ENCODE measurements at places on chromosomes 6 and 20. TPM values are rescaled to one million over a fixed set of nuclear protein-coding genes. Genes with fewer than 3 reads are reported as not detected.
A peak's percentile ranks its signal among the peaks of the same experiment; 100 is the strongest.

DNA sequence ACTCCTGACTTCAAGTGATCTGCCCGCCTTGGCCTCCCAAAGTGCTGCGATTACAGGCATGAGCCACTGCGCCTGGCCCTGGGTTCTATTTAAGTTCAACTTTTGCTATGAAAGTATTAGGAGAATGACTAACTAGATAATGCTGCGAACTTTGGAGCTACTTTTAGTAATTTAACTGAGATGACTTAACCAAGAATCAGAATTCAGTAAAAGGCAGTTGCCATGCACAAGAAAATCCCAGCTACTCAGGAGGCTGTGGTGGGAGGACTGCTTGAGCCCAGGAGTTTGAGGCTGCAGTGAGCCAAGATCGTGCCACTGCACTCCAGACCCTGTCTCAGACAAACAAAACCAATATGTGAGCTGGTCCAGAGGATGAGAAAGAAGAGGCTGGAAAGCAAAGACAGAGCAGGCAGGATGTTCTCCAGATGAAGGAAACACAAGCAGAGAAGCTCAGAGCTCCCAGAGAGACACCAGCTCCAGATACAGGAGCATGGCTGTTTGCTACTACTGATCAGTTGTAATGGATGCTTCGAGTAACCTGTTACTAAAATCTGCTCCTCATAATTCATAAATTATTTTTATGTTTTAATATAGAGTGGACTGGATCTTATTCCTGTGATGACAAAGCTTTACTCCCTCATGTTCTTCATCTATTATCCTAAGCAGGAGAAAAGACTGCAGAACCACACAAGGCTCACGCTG, 23.9 kb downstream of the ZNF217 start:
- no peak for DNase-seq

- no peak for DNase-seq
Observed at GRCh38 chr20:50360218-50360672, 149.9 kb upstream of the PTPN1 start.

- peak; percentile 99 for DNase-seq
Observed at GRCh38 chr20:62219992-62220665, at the start of gene HRH3. HRH3 (minus strand) TSS chr20:62220278; CDS start chr20:62219970, 308 bp downstream.

- peak; percentile 91 for DNase-seq
Observed at GRCh38 chr6:127515794-127516661, 3.1 kb downstream of the MTCL3 start.

EYS gene
- total RNA-seq = 0.10 TPM

DNA sequence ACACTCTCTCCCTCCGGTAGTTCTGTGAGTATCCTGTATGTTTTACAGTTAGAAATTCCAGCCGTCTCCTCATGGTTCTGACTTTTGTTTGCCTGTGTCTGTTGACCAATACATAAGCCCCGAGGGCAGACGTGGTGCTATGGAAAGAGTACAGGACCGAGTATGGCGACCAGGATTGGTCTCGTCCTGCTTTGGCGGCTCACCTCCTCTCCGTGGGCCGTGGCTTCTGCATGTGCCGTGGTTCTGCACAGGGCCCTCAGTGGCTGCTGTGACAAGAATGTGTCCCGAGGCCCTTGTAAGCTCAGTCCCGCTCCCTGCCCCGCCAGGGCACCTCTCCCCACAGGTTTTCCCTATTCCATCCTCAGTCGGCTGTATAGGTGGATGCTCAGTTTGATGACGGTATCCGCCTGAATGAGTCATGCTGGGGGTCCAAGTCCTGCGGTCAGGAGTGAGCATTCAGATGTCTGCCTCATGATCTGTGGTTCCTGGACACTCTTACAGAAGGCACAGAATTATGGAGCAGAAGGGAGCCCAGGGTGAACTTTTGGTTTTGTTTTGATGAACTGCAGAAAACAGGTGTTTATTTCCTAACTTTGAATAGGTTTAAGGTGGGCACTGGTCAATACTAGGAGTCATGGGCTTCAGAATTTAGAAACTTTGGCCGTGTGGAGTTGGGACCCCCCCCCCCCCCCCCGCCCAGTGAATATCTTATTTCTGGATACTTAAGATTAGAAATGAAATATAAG, 1.2 kb downstream of the ARFGAP1 start:
- DNase-seq = peak; percentile 70

DNA sequence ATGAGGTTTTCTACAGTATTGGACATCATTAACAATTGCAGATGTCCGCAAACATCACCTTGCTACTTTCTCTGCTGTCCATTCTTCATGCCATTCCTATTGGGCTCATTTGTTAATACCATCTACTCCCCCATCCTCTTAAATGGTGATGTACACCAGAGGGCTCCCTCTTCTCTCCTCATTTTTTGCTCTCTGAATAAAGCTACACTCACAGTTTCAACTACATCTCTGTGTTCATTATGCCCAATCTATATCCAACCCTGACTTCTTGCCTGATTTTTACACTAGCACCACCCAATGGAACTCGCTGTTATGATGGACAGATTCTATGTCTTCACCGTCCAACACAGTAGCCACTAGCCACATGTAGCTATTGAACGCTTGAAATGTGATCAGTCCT, 288.1 kb upstream of the ID4 start:
- DNase-seq = no peak

GNRH2 gene
- total RNA-seq = not detected

DNA sequence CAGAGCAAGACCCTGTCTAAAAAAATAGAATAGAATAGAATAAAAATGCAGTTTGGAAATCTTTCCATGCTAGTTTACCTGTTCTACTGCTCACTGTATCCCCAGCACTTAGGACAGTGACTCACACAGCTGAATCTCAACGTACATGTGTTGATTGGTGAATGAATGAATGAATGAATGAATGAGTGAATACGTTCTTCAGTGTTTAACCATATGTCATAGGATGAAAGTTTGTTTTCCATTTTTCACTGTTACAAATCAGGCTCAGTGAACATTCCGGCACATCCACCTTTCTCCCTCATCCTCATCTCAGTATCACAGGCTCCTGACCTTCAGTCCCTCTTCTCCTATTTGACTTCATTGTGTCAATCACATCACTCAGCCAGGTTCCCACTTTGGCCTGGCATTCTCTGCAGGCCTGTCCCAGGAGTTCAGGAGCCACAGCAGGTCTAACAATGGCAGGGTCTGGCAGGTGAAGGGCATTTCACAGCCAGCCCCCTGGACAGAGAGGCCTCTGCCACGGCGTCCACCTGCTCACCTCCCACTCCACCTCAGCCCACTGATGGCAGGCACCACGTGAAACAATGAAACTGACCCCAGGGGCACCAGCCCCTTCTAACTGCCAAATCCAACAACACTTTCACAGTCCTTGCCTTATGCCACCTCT, 7.9 kb downstream of the ZC3H12D start:
- DNase-seq = no peak

DEFB124 gene
- total RNA-seq = not detected

DNA sequence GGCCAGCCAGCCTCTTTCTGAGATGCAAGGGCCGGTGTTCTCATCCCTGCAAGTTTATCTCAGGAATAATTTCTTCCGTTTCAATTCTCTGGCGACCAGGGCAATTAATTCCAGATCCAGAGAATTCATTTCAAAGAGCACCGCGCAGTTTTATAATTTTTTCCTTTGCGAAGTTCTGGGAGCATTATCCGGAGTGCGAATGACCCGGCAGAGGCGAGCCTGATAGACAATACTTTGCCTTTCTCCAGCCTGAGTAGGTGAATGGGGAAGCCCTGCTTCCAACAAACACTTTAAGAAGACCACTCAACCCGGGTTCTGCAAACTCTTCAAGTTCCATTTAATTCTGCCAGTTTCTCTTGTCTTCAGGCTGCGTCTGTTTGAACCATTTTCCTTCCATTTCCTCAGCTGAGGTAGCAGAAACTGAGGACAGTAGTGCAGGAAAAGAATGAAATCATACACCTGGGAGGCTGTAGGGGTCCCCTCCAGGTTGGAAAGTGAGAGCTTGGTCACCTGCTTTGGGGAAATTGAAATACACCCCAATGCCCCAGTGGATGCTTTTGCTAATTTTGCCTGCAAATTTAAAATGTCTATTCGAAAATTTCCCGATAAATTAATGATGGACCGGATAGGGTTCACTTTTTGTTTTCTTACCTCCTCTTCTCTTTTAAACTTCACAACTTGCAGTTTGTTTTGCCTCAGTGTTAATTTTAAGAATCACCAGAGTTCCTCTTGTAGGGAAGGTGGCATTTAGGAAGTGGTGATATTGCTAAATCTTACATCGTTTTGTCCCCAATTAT, 1.1 kb downstream of the VGLL2 start:
- DNase-seq = no peak
